Smooth muscle cell of the brain vasculature (primary cell): ENCODE measurements at places on chromosomes 12 and 14.
A peak's percentile ranks its signal among the peaks of the same experiment; 100 is the strongest.

- DNase-seq = no peak
These were observed 64.9 kb downstream of the GPHN start for GRCh38 chr14:66572826-66573225.

- no peak for DNase-seq
These were observed 30.4 kb upstream of the SIX1 start for GRCh38 chr14:60679566-60680258.

DNA sequence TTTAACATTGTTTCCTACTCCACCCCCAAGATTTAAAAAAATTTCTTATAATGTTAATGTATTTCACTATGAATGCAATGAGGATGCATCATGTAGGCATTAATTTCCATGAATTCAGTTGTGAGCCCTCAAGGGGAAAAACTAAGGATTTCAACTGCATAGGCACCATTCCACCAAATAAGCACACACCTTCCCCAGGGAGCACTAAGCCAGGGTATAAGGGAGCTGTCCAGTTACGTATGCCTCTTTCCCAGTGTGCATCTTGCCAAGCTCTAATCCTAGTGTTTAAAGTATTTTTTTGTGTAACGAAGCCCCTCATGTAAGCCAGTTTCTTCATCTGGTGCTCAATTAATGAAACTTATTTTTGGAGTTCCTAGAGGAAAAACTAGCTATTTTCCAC is 6.6 kb downstream of the FERMT2 start:
- DNase-seq = no peak

DNA sequence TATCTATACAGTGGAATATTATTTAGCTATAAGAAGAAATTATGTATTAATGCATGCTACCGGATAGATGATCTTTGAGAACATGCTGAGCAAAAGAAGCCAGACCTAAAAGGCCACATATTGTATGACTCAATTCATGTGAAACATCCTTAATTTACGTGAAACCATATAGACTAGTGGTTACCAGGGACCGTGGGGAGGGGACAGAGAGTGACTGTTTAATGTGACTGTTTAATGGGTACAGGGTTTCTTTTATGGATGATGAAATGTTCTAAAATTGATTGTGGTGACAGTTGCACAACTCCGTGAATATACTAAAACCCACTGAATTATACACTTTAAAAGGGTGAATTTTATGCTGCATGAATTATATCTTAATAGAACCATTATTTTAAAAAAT is 8.5 kb upstream of the BCL7A start:
- DNase-seq = no peak

DNA sequence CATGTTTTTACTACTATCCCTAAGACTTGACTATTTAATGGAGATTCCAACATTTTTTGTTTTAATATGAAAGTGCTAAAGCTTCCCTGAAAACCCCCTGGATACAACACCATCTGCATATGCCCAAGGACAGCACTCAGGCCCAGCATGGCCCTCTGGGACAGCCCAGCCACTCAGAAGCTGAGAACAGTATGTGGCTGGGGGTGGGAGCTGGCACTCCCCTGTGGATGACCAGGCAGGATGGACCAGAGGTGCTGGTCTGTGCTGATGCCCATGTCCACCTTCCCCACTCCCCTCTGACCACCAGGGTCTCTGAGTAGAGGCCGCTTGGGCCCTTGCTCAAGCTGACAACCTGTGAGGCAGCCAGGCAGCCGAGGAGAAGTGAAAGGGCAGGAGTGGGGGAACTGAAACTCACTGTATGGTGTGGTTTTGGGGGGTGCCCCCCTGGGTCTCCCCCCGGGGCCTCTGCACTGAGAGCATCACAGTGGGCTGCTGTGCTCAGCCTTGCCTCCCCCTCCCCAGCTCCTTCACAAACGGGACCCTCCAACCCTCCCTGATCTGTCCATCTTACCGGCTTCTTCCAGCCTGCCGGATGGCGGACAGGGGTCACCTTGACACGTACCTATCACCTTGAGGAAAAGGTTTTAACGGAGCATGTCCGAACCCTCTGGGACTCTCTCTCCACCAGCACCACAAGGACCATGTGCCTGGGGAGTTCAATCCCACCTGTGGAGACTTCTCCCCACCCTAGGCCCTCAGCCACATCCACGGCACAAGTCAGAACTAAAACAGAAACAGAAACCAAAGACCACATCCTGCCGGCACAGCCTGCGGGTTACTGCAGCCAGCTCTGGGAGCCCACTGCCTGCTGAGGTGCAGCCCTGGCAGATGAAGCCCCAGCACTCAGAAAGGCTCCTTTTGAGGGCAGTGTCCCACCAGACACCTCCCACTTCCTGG is at the start of gene TMEM229B:
TSS of gene TMEM229B (minus strand) at position 785 of the 957 bp plus-strand sequence. CDS start 14,798 bp downstream, outside the sequence.
- no peak for DNase-seq

DNA sequence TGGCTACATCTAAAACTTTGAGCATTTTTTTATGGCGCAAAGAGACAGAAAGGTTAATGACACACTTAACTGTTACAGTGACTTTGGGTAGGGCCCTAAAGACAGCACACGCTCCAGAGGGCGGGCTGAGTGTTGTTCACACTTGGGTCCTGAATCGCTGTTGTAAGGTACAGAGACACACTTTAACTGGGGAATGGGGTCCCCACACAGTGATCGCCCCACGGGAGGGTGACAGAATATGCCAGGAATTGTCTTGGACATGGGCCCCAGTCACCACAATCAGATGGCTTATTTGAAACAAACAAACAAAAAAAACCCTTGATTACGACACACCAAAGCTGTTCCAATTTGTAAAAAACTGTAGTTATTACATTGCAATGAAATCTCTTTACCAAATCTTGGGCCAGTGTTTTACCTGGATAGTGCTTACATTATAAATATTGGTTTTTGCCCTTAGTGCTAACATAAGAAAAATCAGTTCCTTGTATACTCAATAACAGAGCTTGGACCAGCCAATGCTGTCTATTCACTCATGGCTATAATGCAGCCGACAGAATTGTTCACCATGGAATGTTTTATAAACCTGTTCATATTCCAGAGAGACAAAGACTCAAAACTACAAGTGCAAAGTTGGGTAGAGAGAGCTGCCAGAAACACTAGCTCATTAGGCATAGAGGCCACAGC is 28.3 kb downstream of the KCTD10 start:
- DNase-seq = no peak

GRCh38 chr12:70459786-70460185 is 93.7 kb downstream of the KCNMB4 start:
- DNase-seq = no peak

DNA sequence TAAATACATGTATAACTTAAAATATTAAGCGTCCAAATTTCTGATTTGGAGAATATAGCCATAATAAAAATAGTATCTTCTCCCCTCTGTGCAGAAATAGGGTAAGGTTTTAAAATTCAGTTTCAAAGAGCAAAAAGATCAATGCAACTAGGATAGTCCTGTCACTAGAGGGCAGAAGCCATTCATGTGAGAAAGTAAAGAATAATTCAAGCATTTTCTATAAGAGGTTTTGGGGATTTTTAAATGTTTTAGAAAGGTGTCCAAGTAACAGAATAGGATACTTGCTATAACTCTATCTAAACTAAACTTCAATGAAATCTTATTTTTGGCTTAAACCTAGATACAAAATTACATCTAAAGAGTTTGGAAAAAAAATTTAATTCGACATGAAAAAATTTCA is 50.3 kb downstream of the ADAMTS20 start:
- peak; percentile 3 for DNase-seq

GRCh38 chr14:81480741-81481140 is 52.9 kb downstream of the SEL1L start:
- DNase-seq = no peak

DNA sequence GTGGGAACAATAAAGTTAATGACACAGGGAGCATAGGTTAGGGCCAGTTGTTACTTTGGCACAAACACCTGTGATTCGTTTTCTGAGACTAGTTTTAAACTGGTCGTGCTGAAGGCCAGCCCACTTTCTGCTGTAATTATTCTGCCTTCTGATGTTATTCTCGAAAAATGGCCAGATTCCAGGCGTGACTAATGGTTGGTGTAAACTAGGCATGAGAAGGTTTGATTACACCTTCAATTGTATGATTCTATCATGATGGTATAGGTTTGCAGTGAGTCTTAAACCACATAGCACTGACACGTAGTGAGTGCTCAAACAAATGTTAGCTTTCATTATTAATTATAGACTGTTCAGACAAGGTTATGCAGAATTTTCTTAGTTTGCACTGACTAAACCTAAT is 39.0 kb downstream of the CKB start:
- no peak for DNase-seq

- no peak for DNase-seq
These were observed 18.0 kb upstream of the NT5DC3 start for GRCh38 chr12:103858953-103859601.

- no peak for DNase-seq
These were observed 21.8 kb downstream of the CHST11 start for GRCh38 chr12:104478396-104479122.
